ACHN (cell line): ENCODE measurements at places on chromosomes 3 and 15.
A peak's percentile ranks its signal among the peaks of the same experiment; 100 is the strongest.

DNA sequence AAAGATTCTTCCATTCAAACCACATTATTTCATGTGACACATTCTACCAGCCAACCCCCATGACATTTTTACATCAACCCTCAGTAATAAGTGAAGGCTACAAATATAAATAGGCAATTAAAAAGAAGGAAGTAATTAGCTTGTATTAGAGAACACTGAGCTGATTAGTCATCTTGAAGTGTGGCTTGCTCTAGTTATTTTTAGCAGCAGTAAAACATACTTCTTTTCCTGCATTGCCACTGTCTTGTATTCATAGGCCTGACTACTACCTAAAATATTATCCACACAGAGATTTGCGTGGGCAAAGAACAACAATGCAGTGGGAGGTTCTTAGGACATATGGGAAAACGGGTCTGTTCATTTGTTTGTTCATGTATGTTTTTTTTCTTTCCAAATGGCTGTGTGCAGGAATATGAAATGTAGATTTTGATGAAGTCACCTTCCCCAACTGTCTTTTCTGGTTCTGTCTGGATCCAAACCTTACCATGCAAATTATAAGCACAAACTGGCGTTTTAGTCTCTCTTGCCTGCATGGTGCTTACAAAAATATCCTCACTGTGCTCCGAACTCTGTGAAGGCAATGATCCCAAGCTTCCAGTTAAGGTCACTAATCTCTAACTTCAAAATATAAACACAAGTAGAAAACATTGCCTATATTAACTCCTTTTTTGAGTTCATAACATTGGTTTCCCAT is 31.5 kb upstream of the TM4SF4 start:
- no peak for DNase-seq

GRCh38 chr3:14170531-14171159 is 7.8 kb downstream of the XPC start:
- DNase-seq: no peak

DNA sequence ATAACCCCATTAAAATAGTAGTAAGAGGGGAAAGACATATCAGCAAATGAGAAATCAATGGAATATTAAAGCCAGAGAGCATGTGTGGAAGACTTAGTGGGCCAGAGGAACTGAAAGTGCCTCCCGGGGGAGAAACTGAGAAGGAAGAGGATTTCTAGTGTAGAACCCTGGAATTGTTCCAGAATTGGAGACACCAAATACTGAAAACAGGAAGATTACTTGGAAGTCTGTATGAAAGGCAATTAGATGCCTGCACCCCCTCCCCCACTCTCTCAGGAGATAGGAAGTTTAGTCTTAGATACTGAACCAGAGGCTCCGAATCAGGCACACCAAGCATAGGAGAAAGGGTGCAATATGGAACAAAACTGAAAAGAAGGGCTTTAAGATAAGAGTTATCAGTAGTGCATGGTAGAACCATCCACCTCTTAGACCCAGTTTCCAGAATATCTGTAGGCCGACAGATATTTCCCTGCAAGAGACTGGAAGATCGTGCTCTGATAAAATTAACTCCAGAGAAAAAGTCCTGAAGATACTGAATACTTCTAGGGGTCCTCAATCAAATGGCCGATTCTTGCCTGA is 32.4 kb downstream of the KLHL18 start:
- DNase-seq: no peak

DNA sequence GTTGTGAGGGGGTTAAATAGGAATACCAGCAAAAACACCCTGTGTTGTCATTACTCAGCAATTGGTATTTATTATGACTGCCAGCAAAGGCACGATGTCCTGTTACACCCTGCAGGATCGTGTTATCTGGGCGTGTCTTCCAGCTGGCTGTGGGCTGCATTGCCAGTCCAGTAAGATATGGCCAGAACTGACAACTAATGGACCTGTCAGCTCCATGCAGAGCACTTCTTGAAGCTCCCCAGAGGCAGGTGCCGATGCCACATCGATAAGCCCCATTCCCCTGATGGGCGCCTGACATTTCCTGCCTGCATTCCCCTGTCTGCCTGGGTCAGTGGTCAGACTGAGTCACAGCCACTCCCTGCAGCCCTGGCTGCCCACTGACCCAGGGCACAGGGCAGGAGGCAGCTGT is 79.7 kb upstream of the RASGRF1 start:
- peak; percentile 55 for DNase-seq

- no peak for DNase-seq
These were observed 64.8 kb upstream of the THSD4 start for GRCh38 chr15:71050461-71050860.

- DNase-seq: no peak
These were observed 58.6 kb downstream of the DRD3 start for GRCh38 chr3:114120211-114120610.
